ENCODE measurements at places on chromosomes 4 and X.

DNA sequence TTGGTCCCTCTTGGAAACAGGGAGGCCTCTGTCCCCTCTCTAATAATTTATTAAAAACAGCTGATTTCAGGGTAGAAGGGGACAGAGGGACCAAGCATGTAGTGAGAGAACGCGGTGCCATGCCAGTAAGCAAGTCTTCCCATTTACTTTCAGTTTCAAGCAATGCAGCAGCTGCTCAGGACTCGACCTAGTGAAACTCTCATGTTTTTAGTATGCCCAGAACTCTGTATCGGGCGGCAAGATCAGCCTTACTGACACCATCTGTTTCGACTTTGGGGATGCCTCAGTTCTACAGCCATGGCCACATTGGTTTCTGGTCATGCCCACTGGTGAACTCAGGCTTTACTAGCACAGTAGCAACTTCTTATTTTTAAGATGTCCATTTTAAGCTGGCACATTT, 40.6 kb downstream of the ZNF81 start:
- DNase-seq = no peak

DNA sequence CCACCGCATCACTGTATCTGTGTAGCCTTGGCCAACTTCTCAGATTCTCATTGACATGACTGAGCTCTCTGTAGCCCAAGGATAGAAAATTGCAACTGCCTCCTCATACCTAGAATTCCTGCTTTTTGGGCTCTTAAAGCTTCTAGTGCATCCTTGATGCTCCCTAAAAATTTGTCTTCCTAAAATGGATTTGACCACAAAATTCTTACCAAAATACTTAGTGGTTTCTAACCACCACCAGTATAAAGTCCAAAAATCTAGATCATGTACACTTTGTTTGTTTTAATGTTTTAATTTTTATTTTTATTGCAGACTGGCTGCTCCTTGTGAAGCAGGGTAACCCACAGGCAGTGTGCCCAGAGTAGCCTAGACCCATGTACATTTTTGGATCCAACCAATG, 75.5 kb downstream of the TBC1D9 start:
- DNase-seq = no peak

DNA sequence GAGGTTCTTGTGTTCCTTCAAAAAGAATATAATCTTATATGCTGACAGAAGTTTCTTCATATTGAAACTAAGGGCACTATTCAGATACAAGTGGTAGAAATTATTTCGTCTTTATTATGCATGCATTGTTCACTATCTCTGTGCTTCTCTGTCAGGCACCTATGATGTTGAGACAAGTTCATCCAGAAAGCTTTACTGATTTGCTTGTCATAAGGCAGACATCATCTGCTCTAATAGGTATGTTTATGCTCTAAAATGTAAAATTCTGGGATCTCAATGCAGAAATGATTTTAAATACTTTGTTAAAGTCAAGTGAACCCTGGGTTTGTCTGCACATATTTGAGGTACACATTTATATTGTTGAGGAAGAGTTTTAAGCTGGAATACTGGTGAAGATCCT, 3.6 kb downstream of the UGT2B11 start:
- DNase-seq = no peak

DNA sequence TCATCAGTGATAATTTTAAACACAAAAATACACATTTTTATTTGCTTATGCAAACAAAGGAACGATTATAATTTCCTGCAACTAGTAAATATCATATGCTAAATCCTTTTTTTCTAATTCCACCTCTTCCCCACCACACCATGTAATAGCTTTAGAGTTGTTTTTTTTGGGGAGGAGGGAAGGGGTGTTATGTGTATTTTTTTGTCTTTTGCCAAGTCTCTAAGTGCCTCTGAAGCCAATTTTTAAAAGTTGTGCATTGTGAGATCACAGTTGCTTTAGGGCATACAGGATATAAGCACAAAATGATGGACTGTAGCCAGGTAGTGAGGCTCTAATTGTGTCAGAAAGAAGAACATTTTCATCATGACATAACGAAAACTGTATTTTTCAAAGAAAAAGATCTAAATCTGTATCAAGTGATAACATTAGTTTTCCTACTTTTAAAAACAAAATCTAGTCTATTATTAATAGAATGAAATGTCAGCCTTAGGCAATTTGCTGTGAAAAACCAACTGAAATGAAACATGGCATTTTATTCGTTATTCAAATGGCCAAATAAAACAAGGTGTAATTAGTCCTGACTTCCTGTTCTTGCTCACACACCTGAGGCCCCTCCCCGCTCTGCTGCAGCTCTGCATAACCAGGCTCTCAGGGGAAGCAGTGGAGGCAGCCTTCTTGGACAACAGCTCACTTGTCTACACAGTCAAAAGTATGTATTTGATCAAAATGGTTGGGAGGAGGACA, 157.4 kb downstream of the PALLD start:
- DNase-seq = no peak

DNA sequence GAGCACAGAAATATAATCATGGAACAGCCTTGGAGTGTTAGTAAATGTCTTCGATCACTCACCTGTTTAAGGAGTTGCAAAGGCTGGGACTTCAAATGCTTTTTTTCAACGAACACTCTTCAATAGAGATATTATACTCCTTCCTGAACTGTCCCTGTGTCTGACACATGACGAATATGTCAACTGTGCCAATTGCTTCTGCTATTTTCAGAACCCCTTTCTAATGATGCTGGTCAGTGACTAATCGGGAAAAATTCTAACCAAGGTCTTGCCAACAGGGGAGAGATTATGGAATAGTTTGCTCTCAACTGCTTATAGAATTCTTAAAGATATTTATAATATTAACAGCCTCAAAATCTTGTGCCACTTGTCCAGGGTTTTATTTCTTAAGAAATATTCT, 8.5 kb upstream of the KLHL34 start:
- no peak for DNase-seq

DNA sequence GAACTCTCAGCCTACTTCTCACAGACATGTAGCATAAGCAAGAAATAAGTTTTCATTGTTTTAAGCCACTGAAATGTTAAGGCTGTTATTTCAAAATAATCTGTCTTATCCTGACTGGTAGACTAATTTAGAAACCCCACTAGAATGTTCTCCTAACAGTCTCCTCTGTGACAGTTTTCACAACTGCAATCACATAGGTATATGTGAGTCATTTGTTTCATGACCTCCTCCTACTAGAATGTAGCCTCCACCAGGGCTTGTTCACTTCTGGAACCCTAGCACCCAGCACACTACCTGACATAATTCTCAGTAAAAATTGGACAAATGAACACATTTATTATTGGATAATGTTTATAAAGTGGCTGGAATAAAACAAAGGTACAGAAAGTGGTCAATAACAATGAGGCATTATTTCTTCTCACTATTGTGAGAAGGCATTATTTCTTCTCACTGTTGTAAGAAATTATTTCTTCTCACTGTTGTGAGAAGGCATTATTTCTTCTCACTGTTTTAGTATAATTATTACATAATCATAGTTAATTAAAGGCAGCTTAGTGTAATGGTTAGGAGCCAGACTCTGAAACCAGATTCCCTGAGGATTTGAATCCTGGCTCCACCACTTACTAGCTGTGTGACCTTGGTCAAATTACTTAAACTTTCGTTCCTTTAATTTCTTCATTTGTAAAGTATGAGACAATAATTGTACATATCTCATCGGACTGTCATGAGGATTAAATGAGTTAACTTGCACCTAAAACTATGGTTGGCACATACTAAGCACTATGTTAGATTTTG, 251.5 kb downstream of the RASL11B start:
- no peak for DNase-seq

DNA sequence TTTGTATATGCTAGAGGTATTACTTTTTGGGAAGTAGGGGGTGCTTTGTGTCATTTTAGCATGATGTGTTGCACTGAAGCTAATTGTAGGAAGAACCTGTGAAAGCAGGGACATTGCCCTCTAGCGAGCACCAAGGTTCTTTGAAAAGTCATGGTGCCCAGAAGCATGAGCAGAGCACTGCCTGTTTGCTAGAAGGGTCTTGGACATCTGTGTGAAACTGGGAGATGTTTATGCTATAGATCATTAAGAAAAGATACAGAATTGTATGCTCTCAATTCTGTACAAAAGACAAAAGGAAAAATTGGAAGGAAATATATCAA, 14.7 kb downstream of the GRPR start:
- DNase-seq = no peak

- no peak for DNase-seq
These were observed 15.0 kb downstream of the SLAIN2 start for GRCh38 chr4:48356355-48356754.

GRCh38 chrX:35726176-35726575, 72.0 kb upstream of the MAGEB16 start:
- no peak for DNase-seq

DNA sequence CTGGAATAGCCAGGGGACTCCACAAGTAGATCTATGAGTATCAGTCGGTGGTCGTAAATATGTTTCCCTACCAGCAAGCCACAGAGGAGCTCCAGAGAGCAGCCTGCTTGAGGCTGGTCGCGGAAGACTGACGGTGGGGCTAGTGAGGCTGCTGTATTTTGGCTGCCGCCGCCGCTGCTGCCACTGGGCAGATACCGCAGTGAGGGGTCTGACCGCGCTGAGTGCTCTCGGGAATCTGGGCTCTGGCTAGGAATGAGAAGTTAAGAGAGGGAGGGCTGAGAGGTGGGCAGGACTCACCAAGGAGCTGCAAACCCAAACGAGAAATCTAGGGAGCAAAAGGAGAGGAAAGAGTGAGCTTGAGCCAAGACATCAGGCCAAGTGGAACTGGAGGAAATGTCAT, at the start of gene EXOC1L:
Gene EXOC1L (plus strand): TSS at position 157 of the 400 bp plus-strand sequence. CDS start 237 bp downstream, at position 394.
- no peak for DNase-seq

DNA sequence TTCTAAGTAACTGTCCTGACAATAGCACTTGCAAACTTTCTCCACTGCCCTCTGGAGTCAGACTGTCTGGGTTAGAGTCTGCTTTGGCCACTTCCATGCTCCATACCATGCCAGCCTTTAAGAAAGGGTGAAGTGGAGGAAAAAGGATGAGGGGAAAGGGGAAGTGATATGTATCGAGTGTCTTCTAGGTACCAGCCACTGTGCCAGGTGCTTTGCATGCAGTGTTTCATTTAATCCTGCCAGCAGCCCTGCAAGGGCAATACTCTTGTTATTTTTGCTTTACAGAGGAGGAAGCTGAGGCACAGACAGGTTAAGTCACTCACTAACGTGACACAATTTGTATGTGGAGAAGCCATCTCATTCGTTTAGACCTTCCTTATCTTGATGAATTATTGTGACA, 55.6 kb downstream of the RTL9 start:
- no peak for DNase-seq

DNA sequence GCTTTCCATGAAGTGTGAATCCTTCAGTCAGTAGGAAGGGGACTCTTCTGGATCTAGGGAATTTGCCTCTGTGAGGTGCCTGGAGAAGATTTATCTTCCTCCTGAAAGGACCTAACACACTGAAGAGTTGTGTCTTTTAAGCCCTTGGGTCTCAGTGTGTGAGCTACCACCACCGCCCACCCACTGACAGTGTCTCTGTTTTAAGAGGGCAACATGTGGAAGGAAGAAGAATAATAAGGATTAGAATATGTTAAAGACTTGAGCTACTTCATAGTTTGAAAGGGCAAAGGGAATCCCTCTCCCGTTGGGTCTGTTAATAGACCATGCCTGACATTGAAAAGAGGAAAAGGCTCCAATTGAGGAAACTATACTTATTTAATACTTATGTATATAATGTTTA, 64.3 kb upstream of the TLR2 start:
- DNase-seq = no peak

GRCh38 chr4:20643631-20644030, 56.6 kb upstream of the PACRGL start:
- DNase-seq = no peak

DNA sequence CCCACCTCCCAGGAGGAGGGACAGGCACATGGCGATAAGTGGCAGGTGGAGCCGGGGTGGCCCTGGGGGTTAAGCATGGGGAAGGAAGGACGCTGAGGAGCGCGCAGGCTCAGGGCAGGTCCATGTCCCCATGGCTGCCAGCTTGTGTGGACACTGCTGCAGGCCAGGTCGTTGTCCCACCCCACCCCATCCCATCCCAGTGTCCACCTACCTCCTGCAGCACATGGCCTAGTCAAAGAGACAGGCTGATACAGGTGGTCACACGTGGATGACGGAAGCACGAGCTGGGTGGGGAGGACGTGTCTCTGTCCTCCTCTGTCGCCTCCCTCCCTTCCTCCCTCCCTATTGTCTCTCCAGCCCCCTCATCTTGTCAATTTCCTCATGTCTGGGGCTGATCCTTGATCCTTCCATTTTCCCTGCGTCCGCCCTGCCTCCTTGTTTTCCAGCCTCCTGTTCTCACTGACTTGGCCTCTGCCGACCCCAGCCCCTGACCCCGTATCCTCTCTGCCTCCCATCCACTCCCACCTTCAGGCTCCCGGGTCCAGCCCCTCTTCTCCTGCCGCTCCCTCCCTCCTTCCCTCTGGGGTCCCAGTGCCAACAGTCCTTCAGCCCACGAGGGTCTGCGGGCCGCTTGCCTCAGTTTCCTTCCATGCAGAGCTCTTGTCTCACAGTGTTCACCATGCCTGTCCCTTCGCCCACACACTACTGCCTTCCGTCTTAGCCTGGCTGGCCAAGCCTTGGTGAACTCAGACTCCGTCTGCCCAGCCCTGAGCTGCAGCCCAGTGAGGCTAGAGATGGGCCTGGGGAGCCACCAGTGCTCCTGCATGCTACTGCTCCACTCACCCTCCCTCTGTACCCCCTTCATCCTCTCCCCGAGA, 15.5 kb upstream of the ADD1 start:
- DNase-seq = no peak

DNA sequence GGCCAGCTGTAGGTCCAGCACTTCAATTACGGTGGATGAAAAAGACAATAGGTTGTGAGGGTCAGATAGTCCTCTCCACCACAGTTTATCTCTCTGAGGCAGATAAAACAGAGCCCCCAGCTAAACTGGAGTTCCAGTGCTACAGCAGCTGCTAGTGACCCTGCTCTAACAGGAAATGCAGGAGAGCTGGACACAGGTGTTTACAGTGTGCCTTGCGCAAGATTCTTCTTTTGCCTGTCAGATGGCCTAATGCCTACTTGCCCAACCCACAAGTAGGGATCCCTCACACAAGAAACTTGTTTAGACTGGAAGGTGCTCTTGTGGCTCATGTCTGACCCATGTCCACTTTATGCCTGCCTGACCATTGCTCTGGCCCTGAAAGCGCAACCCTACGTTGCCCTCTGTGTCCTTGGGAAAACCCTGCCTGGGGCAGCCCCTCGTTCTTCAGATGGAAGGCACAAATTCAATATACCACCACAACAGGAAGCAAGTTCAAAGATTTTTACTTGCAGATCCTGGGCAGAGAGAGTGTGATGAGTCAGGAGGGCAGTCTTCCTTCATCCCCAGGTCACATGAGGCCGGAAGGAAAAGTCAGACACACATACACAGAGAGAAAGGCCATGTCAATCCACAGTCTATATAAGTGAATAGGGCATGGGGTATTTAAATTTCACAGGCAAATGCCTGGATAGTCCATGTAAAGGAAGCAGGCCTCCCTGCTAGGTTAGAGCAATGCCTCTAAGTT, 105.1 kb upstream of the ADGRL3 start:
- no peak for DNase-seq

- no peak for DNase-seq
These were observed 318.6 kb downstream of the OPHN1 start for GRCh38 chrX:68114573-68115129.

DNA sequence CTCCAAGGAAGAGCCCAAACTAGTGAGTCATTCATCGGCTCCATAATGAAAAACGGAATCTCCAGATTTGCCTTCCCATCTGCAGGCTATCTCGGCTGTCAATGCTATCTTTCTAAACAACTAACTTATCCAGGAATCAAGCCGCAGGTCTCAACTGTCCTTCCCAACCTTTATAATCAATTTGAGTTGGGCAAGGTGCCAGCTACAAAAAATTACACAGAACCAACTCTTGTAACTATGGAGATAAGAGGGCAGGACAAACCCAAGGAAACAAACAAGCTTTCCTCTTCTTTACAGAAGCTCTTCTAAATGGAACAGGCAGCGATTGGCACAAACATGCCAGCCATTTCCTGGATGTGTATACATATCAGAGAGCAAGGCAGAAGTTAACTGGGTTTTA, 61.2 kb upstream of the RAI2 start:
- DNase-seq = no peak
